CD8-positive, alpha-beta memory T cell (primary cell): ENCODE measurements at places on chromosomes 4 and X.

DNA sequence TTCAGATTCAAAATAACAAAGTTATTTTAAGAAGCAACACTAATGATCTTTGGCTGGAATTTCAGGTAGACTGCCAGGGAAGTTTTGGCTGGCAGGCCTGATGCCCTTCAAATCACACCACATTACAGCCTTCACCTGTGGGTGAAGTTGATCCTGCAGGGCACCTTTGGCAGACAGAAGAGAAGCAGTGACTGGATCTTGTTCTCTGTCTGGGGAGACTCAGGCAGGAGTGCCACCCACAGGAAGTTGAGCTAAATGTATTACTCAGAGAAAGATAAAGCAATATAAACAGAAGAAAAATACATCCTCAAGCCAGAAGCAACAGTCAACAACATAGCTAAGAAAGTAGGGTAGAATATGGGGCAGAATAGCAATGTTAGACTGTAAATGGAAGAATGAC lies 12.8 kb upstream of the CFAP299 start:
- no peak for DNase-seq

GRCh38 chr4:57013543-57014120 lies 34.9 kb downstream of the POLR2B start:
- no peak for DNase-seq

DNA sequence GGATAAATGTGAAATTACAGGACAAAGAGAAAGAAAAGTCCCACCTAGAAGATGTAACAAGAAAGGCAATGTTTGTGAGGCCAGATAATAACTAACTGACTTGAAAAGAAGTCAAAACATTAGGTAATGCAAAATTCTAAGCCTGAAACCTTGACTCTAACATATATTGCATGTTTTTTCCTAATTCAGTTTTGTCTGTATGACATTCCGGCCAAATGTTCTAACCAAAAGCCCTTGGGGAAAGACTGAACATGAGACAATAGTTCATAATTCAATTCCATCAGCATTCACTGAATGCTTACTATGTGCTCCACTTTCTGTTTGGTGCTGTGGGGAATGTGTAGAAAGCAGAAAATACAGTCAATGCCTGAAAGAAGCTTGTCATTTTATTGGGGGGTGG lies 84.8 kb upstream of the PLAC1 start:
- DNase-seq, result no peak

- no peak for DNase-seq
Measured at GRCh38 chr4:81507530-81507929, 35.8 kb upstream of the RASGEF1B start.

GRCh38 chr4:6217716-6218381 lies 17.5 kb upstream of the JAKMIP1 start:
- DNase-seq, result no peak

DNA sequence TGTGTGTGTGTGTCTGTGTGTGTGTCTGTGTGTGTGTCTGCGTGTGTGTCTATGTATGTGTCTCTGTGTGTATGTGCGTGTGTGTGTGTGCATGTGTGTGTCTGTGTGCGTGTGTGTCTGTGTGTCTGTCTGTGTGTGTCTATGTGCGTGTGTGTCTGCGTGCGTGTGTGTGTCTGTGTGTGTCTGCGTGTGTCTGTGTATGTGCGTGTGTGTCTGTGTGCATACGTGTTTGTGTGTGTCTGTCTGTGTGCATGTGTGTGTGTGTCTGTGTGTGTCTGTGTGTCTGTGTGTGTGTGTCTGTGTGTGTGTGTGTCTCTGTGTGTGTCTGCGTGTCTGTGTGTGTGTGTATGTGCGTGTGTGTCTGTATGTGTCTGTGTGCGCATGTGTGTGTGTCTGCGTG lies 35.6 kb downstream of the SLITRK2 start:
- DNase-seq, result no peak

DNA sequence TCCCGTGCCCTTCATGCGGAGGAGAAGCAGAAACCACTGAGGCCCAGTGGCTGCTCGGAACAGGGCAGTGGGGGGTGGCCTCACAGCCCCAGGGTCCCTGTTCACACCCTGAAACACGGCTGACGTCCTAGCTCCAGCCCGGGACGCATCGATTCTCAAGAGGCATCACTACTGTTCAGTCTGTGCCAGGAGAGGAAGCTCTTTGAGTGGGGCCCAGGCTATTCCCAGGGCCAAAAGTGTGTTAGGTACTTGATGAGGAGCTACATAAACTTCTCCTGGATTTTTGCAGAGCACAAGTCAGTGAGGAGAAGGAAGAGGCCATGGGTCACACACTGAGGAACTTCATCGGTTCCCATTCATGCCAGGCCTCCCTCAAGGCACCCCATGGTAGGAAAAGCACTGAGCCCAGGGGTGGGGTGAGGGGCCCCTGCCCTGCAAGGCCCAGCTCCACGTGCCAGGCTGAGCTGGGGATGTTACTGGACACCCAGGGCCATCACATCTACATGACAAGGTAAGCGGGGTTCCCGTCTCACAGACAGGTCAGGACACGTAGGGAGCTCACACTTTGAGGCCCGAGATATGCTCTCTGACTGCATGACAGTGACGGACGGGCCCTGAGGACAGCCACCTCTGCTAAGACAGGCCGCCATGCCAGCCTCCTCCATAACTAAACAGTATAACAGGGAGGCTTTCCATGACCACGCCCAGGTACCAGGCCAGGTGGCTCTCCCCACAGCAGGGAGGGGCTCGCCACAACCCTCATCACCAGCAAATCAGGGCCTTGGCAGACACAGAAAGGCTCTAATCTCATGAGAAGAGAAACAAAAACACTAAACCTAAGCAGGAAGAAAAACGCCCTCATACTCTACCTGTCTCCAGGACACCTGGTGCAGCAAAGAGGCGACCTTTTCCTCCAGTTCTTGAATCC lies 12.4 kb downstream of the TNIP2 start:
- DNase-seq, result no peak

- no peak for DNase-seq
Measured at GRCh38 chr4:7886007-7886973, 53.4 kb downstream of the AFAP1 start.

DNA sequence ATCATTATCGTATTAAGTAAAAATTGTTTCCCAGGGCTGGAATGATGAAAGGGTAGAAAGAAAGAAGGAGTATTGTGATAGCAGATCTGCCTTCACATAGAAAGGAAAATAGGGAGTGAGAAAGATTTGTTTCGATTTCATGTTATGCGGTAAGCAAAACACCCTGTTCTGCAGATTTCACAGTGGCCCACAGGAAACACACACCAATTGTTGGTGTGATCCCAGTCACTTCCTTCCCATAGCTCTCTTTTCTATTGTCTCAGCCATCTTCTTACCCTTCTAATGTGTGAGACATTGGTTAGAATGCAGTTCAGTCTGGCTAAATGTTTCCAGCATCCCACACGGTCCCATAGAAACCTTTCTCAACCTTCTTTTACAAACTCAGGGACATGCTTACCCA lies 2709.8 kb downstream of the PCDH7 start:
- DNase-seq, result no peak

DNA sequence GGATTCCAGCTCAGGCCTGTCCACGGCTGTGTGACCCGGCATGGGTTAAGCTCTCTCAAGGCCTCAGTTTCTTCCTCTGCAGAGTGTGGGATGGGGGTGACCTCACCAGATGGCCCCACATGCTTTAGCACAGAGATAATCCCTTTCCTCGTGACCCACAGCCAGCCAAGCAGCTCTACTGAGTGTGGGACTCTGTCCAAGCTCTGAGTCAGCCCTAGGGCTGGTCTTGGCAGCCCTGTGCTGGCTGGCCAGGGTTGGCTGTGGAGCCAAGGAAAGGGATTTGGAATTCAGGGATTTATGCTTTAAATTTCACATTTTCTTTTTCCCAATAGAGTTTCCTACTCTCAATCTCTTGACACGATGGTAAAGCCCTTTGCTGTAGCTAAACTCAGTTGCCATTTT lies 19.7 kb upstream of the SPON2 start:
- DNase-seq, result no peak

DNA sequence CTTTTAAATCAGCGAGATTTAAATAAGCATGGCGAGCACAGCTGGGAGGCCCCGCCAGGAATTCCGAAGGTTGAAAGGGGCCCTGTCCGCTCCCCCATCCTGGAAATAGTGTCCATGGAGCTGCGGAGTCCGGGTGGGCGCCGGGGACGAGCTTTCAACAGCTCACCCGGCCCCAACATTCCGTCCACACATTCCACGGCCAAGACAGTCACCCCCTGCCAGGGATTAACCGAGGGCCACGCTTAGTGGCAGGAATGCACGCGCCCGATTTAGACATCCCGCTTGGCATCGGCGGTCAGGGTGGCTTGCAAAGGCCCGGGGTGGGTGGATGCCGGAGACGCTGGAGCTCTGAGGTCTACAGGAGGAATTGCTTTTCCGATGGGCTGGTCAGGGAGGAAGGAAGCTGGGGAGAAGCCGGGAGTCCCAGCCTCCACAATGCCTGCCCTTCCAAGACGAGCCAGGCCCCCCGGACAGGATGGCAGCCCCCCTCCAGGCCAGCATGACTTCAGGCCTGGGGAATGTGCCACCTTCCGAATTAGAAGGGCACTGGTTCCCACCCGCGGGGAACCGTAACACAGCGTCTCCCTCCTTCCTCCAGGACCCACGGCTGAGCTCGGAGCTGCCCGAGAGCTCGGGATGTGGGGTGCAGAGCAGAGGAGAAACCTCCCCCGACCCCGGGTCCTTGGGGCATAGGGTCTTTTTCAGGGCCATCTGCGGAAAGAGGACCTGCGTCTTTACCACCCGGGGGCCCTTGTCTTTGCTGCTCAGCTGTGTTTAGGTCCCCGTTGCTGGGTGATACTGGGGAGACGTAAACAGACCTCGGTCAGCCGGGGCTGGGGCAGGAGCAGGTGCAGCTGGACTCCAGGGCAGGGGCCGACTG lies 26.9 kb upstream of the PPP2R3B start:
- no peak for DNase-seq

DNA sequence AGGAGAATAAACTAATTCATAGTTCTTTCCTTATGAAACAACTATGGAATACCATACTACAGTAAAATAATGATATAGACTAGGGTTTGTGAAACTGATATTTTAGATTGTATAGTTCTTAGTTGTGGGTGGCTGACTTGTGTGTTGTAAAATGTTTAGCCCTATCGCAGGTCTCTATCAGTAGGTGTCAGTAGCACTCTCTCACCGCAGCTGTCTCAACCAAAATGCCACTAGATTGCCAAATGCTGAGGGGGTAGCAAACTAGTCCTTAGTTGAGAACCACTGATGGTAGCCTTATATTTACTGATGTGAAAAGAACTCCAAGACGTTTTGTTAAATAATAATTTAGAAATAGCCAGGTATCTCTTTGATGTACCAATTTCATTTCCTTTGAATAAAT lies 48.1 kb downstream of the RHOXF2B start:
- no peak for DNase-seq

- no peak for DNase-seq
Measured at GRCh38 chr4:43332052-43332425, 439.5 kb downstream of the GRXCR1 start.

GRCh38 chrX:1178580-1179057 lies 33.8 kb downstream of the CRLF2 start:
- DNase-seq, result no peak

DNA sequence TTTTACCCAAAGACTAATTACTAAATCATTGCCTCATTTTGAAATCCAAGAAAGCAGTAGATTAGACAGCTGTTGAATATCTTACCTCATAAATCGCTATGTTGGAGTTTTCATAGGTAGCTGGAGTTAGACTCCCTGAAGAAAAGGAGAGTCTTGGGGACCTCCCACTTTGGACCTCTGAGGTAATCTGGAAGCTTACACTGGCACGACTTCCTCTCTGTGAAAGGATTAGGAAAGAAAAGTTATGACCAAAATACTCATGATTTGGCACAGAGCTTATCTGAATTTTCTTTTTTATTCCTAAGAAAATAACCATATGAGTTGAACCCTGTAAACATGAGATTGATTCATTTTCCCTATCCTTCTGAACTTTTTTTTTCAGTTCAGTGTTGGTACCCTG lies 40.6 kb downstream of the GUCY2F start:
- no peak for DNase-seq

DNA sequence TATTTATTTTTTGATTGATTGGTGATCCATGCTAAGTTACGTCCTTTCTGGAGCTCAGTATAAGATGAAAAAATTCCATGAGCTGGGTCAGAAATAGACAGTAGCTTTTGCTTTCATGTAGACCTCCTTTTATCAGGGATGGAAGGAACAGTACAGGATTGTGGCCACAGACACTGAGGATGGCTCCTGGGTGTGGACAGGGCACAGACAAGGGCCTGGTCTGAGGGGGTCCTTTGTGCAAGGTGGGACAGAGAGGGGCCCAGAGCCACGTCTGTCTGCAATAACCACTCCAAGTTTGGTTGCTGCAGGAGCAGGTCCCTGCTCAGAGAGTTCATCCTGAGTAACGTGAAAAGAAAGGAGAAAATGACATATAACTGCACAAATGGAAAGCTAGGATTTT lies 127.1 kb downstream of the ENPP6 start:
- DNase-seq, result no peak

- no peak for DNase-seq
Measured at GRCh38 chrX:113384628-113385027, 544.0 kb upstream of the AMOT start.

- DNase-seq, result no peak
Measured at GRCh38 chrX:104172121-104172520, 5.9 kb downstream of the FAM199X start.

DNA sequence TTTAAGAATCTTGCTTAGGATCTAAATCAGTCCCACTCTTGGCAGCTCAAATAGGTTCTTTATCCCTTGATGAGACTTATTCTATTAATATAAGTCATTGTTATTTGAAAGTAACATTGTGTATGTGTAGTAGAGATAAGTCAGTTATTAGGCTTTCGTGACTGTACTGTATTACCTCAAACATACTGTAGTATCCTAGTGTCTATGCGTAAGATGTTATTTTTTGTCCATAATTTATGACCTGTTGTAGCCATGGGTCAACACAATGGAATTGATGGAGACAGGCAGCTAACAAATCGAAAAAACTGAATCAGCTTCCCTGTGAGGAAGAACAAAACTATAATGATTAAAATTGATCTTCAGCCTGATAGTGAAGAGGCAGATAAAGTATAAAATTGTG lies 41.8 kb downstream of the CLCN3 start:
- no peak for DNase-seq

DNA sequence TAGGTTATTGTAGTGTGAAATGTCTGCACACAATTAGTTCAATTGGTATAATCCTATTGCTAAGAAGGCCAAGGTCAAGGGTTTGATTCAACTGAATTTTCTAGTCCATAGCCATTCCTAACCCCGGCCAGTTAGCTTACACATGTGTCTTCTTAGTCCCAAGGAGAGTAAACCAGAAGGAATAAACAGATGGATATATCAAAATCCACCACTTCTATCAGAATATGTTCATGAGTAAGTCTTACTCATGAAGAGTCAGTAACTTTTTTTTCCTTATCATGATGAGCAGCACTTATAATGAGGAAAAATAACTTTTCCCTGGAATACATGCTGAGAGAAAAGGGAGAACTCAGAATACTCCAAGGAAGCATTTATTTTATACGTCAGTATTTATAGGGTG lies 9.5 kb downstream of the HHIP start:
- no peak for DNase-seq

- no peak for DNase-seq
Measured at GRCh38 chr4:146342600-146343192, 128.4 kb downstream of the REELD1 start.

DNA sequence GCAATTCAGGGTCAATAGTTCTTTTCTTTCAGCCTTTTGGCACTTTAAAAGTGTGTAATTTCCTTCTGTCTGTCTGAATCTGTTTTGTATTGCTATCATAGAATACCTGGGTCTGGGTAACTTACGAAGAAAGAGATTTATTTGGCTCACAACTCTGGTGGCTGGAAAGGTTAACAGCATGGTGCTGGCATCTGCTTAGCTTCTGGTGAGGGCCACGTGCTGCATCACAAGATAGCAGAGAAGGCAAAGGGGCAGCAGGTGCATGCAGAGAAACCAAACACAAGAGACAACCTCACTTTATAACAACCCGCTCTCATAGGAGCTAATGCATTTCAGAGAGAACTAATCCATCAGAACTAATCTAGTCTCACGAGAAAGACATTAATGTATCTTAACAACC lies 18.8 kb downstream of the RGN start:
- DNase-seq, result no peak
